Non-pigmented ciliary epithelial cell (primary cell): ENCODE measurements at places on chromosomes 2 and 18.

DNA sequence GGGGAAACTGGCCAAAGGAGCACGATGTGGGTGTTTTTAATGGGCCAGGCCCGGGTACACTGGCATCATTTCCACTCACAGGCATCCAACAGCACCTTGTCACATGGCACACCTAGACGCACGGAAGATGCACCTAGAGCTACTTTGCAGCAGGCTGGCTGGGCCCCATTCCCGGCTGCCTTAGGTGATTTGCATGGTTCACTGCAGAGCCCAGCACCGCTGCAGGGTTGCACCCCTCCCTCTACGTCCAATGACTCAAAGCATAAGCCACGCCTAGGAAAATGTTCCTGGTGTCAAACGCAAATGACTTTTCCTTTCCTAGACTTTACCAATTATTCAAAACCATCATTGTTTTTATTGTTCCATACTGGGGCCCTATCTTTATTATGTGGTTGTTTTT, 222.9 kb downstream of the EIPR1 start:
- no peak for DNase-seq

DNA sequence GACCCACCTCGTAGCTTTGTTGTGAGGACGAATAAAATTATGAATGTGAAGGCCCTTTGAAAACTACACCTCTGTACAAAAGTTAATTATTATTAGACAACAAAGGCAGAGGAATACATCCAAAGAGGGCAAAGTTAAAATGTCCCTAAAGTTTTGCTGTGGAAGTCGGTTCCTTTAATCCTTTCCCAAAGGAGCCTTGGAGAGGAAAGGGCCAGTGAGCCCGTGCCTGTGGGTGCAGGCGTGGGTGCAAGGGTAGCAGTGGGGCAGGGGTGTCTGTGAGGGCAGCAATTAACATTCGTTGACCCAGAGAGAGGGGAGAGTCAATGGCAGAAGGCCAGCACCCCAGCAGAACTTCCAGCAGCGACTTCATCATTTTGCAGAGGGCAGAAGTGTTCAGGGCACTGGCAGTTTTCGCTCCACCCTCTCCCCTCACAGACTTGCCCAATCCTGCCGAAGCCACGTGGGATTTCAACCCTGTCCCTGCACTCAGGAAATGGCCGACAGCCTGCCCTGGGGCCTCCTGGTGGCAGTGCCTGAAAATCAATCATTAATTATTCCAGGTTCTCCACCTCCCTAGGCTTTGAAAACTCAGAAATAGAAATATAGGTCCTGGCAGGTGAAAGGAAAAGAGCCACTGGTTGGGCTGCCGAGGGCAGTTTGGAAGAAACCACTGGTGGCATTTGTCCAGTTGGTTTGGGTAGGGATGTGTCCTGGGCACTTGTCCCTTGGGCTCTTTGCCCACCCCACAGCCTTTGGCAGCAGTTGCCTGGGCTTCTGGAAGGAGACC, 4.2 kb upstream of the PAX8 start:
- DNase-seq, result no peak

GRCh38 chr2:204487447-204488229, 57.6 kb upstream of the PARD3B start:
- no peak for DNase-seq

DNA sequence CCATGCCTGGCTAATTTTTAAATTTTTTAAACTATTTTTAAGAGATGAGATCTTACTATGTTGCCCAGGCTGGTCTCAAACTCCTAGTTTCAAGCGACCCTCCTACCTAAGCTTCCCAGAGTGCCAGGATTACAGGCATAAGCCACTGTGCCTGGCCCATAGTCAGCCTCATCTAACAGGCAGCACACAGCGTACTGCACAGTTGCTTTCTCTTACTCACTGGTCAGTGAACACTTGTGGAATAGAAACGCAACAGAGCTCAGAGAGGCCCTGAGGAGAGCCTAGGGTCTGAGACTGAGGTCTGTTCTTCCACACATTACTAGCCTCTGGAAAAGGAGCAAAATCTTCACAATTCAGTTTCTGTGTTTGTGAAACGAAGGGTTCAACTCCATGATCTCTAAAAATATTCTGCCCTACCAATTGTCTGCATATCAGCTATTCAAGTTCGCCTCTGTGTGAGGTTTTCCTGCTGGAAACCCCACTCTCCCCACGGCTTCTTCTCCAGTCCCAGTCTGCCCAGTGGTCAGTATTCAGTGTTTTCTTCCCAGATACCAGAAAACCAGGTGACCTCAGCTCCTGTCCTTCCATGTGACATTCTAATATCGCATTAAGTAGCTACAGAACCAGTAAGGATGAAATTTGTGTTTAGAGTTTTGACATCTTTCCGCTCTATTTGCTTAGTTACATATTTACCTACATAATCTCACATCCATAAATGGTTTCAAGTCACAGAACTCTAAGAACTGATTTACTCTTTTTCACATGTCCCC, 26.6 kb upstream of the SNTG2 start:
- no peak for DNase-seq

DNA sequence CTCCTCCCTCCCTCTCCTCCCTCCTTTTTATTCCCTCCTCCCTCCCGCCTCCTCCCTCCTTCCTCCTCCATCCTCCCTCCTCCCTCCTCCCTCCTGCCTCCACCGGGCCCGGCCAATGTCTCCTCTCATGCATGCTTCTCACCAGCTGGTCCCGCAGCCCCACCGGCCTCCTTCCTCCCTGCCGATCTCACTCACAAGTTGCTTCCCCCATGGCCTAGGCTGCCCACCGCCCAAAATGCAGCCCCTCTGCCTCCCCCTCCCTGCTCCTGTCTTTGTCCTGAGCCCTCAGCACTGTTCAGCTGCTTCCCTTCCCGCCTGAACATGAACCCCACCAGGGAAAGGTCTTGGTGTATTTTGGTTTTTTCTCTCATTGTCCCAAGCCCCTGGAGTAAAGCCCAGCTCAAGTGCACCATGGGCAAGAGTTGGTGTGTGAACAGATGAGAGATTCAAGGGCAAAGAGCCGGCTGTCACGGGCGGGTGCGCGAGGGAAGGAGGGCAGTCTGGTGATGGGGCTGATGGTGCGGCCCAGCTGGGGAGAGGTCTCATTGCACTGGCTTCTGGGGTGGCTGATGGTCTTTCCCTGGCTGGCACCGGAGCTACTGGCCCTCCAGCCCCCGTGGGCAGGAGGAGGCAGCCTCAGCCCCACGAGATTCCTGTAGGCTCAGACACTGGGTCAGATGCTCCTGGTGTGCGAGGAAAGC, 117.6 kb downstream of the TWIST2 start:
- DNase-seq, result no peak

GRCh38 chr2:197601726-197602125, 73.7 kb downstream of the RFTN2 start:
- no peak for DNase-seq

GRCh38 chr2:181850936-181851560, 40.5 kb upstream of the ITPRID2 start:
- DNase-seq, result no peak

DNA sequence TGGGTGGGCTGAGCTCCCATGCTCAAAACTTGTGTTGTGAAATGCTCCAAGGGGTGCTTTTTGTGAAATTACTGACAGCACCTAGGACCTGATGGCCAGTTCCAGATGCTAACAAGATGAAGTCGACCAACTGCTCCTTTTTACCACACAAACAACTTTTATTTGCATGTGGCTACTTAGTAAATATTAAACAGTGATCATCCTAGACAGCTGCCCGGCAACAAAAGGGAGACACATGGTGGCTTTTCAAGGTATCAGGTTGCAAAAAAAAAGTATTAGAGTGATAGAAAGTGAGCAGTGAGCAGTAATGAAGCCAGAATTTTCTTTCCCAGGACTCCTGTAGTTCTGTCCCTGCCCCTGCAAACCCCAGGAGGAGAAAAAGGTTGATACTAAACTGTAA, 118.5 kb downstream of the RPIA start:
- DNase-seq, result no peak

- no peak for DNase-seq
Measured at GRCh38 chr2:223108351-223109050, 56.5 kb downstream of the KCNE4 start.

DNA sequence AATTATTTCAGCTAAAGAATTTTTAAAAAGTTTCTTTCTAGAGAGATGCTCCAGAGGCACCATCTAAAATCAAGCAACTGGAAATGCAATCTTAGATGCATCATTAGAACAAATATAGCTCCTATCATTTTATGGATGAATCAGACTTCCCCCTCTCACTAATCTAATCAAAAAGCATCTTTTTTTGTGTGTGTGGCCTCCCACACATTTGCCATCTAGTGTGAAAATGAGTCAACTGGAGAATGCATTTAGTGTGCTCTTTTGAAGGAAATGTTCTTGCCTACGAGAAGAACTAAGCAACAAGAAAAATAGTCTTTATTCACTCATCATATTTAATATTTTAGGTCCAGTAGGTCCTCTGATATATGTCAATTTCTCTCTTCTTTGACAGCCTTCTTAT, 39.5 kb upstream of the FIGN start:
- DNase-seq, result peak; percentile 41

- DNase-seq, result no peak
Measured at GRCh38 chr2:221517146-221517695, 54.9 kb downstream of the EPHA4 start.

GRCh38 chr2:58030771-58031170, 15.8 kb upstream of the VRK2 start:
- no peak for DNase-seq
